RPMI7951 (cell line): ENCODE measurements at places on chromosomes 16 and 17. TPM values are rescaled to one million over a fixed set of nuclear protein-coding genes. Genes with fewer than 3 reads are reported as not detected.

GRCh38 chr17:57048096-57048495, 37.0 kb upstream of the AKAP1 start:
- DNase-seq = no peak

DNA sequence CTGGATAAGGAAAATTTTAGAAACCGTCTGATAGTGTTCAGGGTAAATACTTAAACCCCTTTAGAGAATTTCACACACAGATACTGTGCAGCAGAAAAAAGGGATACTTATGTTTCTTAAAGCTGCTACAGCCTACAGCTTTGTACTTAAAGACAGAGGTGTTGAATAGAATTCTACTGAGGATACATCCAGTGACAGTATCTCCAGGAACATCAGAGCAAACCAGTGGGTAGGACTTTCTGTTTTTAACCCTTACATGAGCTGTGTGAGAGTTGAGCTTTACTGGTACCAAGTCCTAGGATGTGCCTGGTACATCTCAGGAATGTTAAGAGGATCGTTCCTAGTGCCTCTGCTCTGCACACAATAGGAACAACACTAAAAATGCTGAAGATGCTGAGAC, 191.5 kb downstream of the FTO start:
- no peak for DNase-seq

GRCh38 chr17:80780381-80781198, 211.1 kb upstream of the CHMP6 start:
- no peak for DNase-seq

DNA sequence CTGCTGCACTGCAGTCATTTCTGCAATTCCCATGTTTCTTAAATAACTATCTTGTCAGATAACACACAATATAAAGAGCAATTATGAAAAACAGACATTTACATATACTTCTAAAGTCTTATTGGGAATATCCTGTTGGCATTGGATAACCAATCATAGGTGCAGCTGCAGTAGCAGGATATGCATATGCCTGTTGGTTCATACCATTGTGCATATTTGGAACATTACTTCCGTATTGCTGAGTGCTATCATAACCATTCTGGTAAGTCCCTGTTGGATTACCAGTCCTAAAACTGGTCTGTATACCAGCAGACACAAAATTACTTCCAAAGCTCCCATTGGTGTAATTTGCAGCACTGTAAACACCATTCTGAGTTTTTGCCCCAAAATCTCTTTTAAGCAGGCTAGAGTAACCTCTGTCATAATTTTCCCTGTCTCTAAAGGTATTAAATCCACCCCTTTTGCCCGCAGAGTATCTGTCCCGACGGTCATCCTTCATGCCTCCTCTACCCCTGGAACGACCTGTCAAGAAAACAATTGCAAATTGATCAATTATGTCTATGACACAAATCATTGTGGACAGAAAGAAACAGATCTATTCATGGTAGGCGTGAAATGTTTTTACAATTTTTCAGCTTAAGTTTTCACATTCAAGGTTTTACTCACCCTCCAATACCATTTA, 3.1 kb upstream of the POLG2 start:
- no peak for DNase-seq

DNA sequence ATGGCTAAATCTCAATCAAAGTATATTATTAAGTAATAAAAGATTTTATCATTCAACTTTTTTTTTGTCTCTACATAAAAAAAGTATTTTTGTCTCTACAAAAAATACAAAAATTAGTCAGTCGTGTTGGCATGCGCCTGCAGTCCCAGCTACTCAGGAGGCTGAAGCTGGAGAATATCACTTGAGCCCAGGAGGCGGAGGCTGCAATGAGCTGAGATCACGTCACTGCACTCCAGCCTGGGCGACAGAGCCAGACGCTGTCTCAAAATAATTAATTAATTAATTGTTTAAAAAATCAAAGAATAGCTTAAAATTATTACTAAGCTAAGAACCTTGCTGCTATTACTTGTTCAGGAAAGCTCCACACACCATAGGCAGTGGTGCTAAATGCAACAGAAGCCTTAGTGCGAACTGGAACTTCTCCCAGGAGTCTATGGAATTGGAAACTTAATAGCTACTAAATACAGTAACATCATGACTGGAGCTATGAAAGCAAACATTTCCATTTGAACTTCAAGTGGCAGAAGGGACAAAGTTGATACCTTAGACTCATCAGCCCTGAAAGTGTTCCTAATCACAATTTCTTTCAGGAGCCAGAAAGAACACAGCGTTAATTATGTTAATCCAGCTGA, 22.6 kb downstream of the ADCY9 start:
- no peak for DNase-seq

The OR1A1 gene
- total RNA-seq = not detected in 2 replicates

- no peak for DNase-seq
Measured at GRCh38 chr16:7653746-7654461, 321.3 kb downstream of the RBFOX1 start.

- DNase-seq = peak; percentile 50
Measured at GRCh38 chr17:13024526-13025257, 6.9 kb upstream of the ELAC2 start.

DNA sequence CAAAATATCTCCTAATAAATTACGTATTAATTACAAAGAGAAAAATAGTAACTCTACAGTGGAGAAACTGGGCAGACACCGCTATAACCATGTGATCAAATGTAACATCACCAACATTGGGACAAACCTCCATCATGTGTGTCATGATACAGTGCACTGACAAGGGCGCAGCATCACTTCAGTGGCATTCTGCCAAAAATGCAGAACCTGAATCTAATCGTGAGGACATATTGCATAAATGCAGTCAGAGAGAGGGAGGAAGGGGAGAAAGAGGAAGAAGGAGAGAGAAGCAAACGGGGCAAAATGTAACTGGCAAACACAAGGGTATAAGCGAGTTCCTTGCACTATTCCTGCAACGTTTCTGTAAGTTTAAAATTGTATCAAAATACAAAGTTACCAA, 74.2 kb upstream of the MARCHF10 start:
- no peak for DNase-seq

- DNase-seq = peak; percentile 62
Measured at GRCh38 chr17:69607162-69607834, 192.8 kb downstream of the MAP2K6 start.

DNA sequence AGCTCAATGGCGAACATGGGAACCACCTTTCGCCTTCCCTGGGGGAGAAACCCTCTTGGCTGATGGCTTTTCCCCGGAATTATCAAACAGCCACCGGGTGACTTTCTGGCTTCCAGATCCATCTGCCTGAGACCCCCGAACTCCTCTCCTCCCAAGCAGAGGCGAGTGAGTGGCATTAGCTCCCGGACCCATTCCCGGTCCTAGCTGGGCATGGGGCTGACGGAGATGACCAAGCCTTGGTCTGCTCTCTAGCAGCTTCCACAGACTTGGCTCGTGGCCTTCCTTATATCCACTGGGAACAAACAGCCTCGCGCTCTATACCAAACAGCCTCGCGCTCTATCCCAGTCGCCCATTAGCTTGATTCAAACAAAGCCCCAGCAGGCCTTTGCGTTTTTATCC, 62.4 kb downstream of the CCDC182 start:
- DNase-seq = no peak

The USP32 gene
- total RNA-seq = 21.4 and 25.0 TPM in 2 replicates

DNA sequence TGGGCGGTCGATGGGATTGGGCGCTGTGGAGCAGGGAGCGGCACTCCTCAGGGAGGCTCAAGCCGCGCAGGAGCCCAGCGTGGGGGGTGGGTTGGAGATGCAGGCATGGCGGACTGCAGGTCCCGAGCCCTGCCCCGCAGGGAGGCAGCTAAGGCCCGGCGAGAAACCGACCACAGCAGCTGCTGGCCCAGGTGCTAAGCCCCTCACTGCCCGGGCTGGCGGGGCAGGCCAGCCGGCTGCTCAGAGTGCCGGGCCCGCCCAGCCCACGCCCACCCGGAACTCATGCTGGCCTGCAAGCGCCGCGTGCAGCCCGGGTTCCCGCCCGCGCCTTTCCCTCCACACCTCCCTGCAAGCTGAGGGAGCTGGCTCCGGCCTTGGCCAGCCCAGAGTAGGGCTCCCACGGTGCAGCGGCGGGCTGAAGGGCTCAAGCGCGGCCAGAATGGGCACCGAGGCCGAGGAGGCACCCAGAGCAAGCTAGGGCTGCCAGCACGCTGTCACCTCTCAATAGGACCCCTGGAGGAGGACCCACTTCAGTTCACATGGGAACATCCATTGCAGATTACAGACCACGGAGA, 20.5 kb upstream of the METTL16 start:
- no peak for DNase-seq

DNA sequence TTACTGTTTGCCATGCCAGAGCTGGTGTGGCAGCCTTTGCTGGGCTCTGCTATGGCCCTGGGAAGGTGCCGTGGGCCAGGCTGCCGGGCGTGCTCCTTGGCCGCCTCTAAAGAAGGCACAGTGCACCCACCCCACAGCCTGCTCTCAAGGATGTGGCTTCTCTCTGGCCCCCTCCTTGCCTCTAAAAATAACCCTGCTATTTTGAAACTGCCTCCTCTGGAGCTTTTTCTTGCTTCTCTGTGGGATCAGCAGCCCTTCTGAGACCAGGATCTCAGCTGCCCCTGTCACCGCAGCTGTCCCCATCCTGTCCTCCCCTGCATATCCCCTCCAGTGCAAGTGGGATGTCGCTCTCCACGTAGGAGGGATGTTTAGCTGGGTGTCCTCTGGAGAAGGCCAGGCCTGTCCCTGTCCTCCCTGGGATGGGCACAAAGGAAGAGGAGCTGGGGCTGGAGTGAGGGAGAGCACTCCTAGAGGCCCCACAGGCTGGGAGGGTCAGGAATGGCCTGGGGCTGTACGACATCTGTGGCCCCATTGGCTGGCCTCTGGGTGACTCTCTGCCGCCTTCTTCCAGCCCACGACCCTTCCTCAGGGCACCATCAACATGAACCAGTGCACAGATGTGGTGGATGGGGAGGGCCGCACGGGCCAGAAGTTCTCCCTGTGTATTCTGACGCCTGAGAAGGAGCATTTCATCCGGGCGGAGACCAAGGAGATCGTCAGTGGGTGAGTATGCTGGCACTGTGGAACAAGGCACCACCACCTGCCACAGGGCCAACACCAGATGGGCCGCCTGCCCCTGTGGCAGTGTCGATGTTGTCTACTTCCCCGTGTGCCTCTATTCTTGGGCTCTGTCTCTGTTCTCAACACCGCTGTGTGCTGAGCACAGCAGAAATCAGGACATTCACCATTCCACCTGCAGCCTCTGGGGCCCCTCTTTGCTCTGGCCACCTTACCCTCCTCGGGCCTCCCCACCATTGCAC, 79.7 kb downstream of the PLD6 start:
- DNase-seq = no peak

The DHRS7C gene
- not detected in 2 replicates for total RNA-seq

The SULT1A3 gene
- 4.2 and 6.0 TPM in 2 replicates for total RNA-seq

The CD300C gene
- total RNA-seq = not detected in 2 replicates

GRCh38 chr16:89687092-89687940, 827 bp downstream of the CDK10 start:
- peak; percentile 50 for DNase-seq

DNA sequence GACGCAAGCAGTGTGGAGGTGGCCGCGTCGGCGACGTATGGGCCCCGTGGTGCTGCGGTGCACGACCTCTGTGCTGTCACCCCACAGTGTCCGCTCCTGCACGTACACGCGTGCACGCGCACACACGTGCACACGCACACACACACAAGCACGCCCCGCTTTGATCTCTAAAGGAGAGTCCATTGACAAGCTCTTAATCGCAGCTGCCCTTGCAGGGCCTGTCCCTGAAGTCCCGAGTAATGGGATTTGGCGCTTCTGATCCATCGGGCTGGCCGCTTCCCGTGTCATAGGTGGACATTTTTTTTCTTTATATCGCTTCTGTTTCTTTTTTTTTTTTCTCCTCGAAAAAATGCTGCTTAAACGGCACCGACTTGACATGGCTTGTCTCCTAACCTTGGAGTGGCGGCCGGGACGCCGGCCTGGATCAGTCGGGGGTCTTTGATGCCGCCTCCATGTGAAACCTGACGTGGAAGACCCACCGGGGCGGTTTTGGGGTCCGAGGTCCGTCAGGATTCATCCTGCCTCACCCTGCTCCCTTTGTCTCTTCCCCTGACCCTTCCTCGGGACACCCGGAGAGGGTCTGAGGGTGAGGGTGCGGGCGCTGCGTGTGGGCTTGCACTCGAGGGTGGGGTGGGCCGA, 8.3 kb upstream of the AXIN1 start:
- DNase-seq = no peak

The KRT12 gene
- not detected in 2 replicates for total RNA-seq

DNA sequence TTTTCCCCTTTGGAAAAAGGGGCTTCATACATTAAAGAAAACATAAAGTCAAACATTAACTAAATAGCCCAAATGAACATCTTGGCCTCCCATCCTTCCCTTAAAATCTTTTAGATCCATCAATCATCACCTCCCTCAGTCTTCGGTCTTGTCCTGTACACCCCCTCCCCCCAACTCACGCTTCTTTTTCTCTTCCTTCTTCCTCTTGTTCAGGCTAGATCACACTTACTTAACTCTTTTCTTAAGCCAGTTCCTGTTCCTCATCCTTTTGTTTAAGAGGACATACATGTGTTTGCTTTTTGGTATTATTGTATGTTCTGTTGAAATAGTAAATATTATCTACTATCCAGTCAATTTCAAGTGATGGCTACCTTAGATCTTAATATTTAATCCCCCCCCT, 5.5 kb downstream of the MFSD6L start:
- no peak for DNase-seq

DNA sequence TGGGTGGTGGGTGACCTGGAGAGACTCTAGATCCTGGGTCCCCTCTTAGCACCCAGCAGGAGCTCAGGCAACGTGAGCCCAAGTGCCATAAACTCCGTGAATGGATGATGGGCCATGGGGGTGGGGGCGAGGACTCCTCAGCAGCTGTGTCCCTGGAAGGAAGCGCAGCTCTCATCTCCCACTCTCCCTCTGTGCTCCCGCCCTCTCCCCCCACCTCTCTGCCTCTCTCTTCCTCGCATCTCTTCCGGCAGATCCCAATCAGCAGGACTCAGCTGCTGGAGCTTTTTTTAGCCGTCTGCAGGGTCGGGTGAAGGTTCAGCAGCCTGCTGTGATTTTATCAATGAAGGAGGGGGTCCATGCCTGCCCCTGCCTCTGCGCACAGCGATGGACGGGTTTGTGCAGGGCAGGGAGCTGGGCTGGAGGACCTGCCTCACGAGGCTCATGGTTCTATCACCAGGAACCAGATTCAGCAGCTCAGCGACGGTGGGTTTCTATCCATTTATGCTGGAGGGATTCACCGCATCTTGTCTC, 8.3 kb downstream of the CCR7 start:
- DNase-seq = no peak

DNA sequence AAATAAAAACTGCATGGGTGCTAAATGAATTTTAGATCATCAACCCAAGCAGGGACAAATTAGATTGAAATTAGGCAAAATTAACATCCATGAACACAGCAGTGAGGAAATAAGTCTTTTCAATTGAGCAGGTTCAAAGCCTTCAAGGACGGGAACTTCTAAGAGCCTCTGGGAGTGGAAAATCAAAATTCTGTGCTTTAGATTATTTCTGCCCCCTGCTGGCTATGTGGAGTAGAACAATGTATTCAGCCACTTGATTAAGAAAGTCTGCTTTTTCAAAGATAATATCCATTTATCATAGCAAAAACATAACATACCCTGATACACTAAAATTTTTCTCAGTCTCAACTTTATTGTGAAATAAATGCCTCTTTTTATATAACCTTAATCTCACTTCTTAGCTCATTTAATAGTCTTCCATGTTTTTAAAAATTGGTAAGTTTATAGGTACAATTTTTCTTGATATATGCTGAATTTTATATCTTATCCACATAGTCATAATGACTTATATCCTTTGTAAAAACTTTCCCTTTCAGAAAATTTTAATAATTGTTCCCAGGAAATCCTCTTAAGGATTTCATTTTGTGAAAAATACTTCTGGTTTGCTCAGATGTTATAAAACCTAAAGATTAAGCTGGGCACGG, 28.1 kb upstream of the NOL11 start:
- DNase-seq = peak; percentile 60
